Left lobe of liver (tissue), 2 donors: ENCODE measurements at places on chromosomes 2 and 18.
A peak's percentile ranks its signal among the peaks of the same experiment; 100 is the strongest.

DNA sequence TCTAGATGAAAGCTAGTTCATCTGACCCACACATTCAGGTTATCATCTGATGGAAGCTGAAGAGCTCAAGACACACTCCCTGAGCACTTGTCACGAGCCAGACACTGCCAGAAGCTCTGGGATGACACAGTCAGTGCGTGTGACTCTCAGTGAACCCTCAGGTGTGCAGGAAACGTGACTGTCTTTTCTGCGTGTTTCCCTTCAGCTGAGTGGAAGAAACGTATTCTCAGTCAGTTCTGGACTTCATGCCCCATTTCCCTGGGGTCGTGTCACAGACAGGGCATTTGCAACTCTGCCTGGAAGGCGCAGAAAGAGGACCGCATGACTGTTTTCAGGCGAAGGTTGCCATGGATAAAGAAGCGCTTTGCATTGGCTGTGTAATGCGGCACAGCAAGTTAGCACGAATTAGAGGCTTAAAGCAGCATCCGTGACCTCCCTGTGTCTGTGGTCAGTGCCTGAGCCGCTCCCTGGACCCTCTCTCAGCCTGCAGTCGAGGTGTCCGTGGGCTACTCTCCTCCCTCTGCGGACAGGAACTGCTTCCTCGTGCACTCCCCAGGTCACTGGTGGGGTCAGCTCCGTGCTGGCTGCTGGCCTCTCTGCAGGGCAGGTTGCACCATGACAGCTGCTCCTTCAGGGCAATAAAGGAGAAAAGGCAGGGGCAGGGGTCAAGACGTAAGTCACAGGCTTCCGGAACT, 3.3 kb upstream of the ALLC start:
- no peak for DNase-seq

DNA sequence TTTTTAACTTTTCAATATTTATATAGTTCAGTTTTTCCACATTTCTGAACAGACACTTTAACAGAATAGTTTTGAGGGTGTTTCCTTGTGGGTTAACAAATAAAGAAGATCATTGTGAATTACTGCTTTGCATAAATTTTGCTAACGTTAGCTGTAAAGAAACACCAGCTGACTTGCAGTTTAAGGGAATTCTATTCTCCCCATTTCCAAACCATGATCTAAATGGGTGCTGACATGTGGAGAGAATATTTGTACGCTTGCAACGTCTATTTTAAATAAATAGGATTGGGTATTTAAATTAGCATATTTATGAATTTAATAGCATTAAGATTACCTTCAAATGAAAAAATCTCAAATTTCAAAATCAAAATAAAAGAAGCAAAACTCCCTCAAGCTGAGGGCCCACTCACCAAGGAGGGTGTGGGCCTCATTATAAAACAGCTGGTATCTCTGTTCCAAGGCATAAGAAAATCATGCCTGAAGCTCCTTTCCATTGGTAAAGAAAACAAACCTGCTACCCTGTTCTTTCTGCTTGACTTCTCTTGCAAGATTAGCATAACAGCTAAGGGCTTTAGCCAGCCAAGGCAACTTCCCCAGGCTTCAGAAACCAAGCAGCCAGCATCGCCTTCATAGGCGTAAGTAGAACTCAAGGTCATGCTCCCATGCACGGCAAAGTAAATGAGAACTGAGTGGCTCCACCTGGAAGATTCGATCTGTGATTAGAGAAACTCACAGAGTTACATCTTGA, 3.2 kb downstream of the MRO start:
- no peak for DNase-seq

GRCh38 chr2:224022486-224022885, 16.6 kb downstream of the SERPINE2 start:
- DNase-seq: no peak

DNA sequence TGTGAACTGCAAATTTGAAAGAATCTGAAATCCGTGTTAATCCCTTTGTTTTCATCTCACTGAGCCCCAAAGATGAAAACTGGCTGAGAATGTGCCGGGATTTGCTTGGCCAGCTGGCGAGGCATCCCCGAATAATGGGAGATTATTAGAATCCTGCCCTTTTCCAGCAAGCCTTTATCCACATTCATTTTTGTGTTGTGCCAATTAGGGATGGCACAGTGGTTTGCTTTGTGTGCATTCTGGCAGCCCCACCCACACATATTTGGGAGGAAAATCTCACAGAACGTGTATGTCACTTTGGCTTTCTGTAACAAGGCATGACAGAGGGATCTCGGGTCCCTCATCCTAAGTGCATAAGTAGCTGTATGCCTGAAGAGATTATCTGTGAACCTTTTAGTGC, 405.8 kb upstream of the FAM98A start:
- no peak for DNase-seq

DNA sequence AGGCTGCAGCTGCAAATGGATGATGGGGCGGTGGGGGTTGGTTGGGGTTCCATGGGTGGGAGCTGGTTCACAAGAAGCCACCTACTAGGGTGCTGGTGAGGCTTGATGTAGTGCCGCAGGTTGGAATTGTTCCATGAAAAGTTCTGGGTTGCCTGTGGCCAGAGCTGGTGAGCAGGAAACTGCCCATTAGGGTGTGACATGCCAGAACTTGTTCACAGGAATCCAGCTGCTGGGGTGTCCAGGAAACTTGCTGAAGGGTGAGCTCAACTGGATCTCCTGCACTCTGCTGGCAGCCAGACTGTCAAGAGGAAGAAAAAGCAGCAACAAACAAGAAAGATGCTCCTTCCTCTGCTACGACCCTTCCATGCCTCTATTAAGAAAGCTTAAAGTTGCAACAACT, 48.8 kb downstream of the MAP3K20 start:
- no peak for DNase-seq

DNA sequence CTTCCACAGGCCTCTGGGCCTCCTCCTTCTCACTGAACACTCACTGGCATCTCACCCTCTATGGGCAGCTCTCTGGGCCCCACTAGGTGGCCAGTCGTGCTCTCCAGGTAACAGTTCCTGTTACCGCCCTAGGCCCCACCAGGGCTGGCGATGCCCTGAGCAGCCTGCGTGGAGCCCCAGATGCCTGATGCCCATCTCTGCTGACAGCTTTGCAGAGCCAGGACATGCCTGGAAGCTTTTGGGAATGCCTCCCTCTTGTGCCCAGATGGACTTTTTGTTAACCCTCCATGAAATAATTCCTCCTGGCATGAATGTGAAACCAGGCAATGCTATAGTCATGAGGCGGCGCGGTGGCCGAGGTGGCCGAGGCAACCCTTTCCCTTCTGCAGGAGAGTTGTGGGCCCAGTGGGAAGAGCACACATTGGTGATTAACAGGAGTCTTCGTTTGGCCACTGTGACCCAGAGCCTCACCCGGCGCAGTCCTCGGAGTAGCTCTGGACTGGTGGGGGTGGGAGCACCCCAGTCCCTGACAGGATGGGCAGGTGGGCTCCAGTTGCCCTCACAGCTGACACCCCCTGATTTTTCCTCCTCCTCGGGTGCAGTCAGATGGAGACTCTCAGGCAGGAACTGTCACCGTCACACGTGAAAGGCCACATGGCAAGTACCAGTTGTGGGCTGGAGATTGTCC, 80.0 kb downstream of the SH3BP4 start:
- DNase-seq: no peak

DNA sequence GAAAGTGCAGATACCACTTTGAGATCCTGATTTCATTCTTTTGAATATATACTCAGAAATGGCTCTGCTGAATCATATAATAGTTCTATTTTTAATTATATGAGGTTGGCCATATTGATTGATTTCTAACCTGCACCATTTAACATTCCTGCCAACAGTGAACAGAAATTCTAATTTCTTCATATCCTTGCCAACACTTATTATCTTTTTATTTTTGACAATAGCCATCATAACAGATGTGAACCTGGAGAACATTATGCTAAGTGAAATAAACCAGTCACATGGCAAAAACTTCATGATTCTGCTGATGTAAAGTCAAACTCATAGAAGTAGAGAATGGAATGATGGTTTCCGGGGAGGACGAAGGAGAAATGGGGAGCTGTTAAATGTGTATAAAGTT, 344.5 kb upstream of the CYRIA start:
- DNase-seq: no peak

DNA sequence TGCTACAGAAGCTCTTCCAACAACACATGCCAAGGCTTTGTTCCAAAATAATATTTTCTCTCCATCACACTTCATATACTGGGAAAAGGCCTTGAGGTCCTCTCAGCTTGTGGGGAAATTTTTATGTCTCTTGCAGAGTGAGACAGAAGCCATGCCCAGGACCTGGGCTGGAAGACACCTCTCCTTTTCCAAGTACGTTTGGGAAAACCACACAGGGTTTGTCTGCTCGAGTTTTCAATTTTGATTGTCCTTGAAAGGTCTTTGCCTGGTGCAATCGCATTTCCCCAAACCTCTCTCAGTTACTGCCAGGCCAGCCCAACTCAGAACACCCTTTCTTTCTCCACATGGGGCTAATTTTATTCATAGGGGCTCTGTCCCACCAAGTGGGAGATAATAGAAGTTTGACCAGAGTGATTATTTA, 272.2 kb downstream of the OSR1 start:
- DNase-seq: no peak

DNA sequence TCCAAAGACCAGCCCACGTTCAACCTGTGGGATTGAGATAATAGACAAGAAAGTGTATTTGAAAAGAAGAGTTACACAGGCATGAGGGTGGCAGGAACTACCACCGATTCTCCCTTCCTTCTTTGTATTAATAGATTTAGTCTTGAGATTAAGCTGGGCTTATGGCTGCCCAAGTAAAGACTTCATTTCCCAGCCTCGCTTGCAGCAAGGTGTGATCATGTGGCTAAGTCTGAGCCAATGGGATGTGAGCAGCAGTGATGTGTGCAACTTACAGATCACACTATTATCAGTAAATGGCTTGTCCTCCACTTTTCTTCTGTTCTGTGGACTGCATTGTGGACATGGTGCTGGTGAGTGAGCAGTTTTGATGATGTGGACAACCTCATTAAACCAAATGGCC, 101.7 kb downstream of the POLR1A start:
- no peak for DNase-seq

DNA sequence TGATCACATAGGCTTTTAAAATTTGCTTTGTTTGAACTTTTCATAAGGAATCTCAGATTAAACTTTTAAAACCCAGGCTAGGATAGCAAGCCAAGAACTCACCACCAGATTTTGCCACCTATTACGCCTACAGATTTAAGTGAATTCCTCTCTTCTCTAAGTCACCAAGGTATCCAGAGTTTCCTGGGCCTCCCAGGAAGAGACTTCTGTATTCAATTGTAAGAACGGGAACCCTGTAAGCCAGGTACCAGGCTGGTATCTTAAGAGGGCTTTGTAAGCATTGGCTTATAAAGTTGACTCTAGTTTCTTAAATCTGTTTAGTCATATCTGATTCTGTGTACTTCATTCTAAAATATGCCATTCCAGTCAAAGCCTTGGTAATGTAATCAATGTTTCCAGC, 285.1 kb downstream of the MBD5 start:
- no peak for DNase-seq

GRCh38 chr2:147049957-147050356, 794.9 kb upstream of the ACVR2A start:
- DNase-seq: no peak

- no peak for DNase-seq
Measured at GRCh38 chr18:76866666-76867065, 44.3 kb downstream of the ZNF236 start.

- no peak for DNase-seq
Measured at GRCh38 chr2:6826081-6826913, 39.4 kb downstream of the CMPK2 start.

DNA sequence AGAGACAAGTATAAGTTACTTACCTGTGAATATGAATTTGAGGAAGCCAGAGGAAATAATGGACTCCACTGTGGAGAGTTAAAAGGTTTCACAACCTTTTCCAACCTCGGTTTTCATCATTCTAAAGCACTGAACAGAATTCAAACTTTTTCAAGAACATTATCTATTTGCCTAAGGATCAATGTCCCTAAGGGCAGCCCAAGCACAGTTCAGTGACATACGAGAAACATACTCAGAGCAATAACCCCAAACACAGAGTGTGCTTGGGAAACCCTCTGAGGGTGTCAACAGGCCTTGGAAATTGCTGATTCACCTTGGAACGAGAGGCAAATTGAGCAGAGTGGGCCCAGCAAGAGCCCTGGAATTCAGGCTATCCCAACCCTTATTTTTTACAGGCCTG, at the start of gene ABCB11:
ABCB11 (minus strand) TSS at position 123 of the 400 bp plus-strand sequence. CDS start 13,199 bp downstream, outside the sequence.
- DNase-seq: peak; percentile 72

- DNase-seq: no peak
Measured at GRCh38 chr2:7667260-7667757, 750.1 kb downstream of the RNF144A start.

- DNase-seq: no peak
Measured at GRCh38 chr2:239190921-239191885, 209.6 kb downstream of the HDAC4 start.

DNA sequence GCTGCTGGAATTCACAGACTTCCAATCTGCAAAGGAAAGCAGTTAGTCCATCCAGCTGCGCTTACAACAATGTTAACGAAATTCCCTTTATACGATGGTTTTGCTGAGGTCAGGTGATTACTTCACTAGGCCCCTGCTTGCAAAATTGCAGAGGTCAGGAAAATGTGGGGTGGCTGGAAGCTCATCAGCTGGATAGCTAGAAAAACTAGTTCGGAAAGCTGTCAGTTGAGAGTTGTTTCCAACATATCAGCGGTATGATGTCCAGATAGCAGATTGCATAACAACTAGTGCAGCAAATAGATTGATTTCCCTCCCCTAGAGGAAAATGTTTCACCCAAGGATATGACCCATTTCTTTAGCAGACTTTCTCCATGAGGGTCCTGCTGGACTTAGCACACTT, 2021.1 kb upstream of the CELF4 start:
- DNase-seq: no peak

GRCh38 chr2:117057016-117057415, 757.5 kb upstream of the DDX18 start:
- DNase-seq: no peak

- no peak for DNase-seq
Measured at GRCh38 chr18:46360866-46361265, 256.7 kb downstream of the HAUS1 start.

DNA sequence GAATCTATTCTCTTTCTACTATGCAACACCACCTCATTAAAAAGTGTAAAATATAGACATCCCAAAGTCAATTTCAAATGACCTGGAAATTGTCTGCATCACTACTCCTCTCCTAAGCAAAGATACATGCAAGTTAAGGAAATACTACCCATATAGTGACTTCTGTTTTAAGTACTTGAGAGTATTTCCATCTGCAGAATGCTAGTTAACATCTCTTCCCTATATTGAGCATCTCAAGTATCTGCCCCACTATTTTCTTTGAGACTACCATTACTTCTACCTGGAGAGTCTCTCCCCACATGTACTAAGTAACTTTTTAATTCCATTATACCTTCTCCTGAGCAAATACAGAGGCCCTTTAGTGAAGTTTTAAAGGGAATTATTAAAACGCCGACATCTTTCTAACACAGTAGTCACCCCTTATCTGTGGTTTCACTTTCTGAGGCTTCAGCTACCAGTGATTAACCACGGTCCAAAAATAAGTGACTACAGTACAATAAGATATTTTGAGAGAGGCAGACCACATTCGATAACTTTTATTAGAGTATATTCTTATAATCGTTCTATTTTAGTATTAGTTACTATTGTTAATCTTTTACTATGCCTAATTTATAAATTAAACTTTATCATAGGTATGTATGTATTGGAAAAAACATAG, 21.8 kb downstream of the CWC22 start:
- no peak for DNase-seq

GRCh38 chr2:96800061-96801004, 15.7 kb upstream of the CNNM3 start:
- DNase-seq: no peak
